ENCODE measurements at places on chromosomes 2 and 18.

DNA sequence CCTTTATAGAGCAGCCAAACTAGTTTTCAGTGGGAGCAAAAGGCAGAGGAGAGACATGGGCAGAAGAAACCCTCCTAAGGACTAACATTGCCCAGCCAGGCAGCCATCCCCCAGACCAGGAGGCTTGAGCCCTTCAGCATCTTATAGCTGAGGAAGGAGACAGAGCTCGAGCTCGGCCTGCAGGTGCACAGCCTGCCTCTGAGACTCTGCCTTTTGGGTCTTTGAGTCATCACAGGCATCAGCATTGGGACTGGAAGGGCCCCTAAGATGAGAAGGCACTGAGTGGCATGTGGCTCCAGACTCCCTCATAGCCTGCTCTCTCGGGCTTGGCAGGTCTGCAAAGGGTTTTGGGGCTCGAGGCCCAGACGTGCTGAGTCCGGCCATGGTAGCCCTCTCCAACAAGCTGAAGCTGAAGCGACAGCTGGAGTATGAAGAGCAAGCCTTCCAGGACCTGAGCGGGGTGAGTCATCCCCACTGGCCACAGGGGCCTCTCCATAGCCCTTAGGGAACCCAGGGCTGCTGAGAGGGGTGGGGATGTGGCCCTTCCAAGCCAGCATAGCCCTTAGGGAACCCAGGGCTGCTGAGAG lies 84.1 kb downstream of the EPAS1 start:
- DNase-seq = no peak

GRCh38 chr2:27807476-27807875 lies 36.0 kb downstream of the MRPL33 start:
- DNase-seq = no peak

GRCh38 chr18:8367217-8367988 lies 241.8 kb upstream of the RAB12 start:
- DNase-seq = peak; percentile 9

DNA sequence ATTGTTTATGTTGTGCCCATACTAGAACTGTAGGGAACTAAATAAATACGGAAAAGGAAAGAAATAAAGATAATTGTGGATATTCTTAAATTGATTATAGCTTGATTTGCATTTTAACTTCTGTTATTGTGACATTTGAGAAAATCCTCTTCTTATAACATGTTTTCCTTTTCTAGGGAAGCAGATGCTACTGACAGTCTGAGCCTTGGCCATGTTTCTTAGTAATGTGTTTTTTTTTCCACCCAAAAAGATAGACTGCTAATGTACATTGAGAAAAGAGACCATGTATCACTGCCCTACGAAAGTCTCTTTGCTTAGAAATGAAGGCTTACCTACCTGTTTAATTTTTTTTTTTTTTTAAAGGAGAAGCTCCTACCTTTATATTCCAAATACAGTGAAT lies 22.2 kb downstream of the ITGAV start:
- no peak for DNase-seq

DNA sequence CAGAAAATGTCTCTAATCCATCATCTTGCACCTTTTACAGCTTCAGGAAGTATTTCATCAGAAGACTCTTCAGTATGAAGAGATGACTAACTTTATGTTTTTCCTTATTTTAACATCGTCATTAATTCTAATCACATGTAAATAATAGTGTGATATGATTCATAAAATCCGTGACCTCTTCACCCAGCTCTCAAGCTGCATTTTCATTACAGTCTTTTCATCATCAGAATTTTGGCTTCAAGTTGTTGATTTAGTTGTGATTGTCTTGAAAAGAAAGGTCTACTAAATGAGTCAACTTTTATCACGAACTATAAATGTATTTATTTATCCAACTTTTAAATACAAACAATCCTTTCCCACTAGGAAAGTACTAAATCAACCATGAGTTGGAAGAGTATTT lies 410.3 kb downstream of the LRP1B start:
- no peak for DNase-seq

- DNase-seq = no peak
These were observed 215.2 kb upstream of the SIX2 start for GRCh38 chr2:45224321-45224992.

- no peak for DNase-seq
These were observed 120.9 kb downstream of the FSIP2 start for GRCh38 chr2:185859506-185859905.

GRCh38 chr2:58866527-58866926 lies 625.4 kb upstream of the FANCL start:
- no peak for DNase-seq

DNA sequence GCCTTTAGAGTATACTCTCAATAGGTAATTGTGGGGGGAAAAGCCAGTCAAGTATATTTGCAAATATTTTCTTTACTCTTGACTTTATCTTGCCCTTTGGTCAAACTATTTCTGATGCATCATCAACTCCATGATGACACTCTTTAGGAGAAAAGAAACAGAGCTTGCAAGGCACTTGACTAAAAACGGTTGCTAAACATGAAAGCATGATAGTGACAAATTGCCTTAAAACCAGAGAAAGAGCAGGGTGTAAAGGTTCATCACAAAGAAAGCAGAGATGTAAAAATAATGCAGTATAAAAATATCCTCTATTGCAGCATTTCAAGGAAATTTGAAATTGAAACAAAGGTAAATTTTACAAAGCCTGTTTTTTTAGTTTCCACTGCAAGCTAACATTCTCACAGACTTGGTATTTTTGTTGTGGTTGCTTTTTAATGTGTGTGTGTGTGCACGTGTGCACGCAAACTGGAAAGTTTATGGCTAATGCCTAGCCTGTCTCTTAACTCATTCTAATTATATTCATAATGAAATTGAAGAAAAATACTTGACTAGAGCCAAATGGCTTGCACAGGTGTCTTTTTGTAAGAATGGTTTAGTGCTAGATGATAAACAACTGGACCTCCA lies 503.6 kb downstream of the ARHGAP15 start:
- DNase-seq = no peak

- no peak for DNase-seq
These were observed 109.6 kb downstream of the COLEC12 start for GRCh38 chr18:390741-391478.
